Brain microvascular endothelial cell (primary cell): ENCODE measurements at places on chromosomes 12 and 14.
A peak's percentile ranks its signal among the peaks of the same experiment; 100 is the strongest.

DNA sequence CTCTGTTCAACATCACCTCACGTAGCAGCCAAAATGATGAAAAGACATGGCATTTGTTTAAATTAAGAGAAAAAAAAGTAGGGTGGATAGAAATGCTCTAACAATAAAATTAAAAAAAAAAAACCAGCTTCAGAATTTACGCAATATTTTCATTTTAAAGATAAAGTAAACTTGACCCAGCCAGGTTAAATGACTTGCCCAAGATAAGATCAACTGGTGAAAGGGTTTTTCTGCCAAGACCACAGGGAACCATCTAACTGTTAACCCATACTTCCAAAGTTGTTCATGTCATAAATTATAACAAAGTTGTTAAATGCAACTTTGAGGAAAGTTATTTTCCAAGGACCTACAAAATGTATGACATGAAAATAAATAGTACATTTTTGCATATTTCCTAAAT lies 129.6 kb upstream of the SOX5 start:
- no peak for DNase-seq

- DNase-seq: no peak
Measured at GRCh38 chr12:106586278-106586802, 3.5 kb downstream of the RFX4 start.

GRCh38 chr14:61508526-61508925 lies 186.8 kb upstream of the HIF1A start:
- no peak for DNase-seq

- no peak for DNase-seq
Measured at GRCh38 chr12:125283521-125283920, 218.3 kb downstream of the AACS start.

- no peak for DNase-seq
Measured at GRCh38 chr12:5440978-5441377, 9.1 kb downstream of the NTF3 start.

DNA sequence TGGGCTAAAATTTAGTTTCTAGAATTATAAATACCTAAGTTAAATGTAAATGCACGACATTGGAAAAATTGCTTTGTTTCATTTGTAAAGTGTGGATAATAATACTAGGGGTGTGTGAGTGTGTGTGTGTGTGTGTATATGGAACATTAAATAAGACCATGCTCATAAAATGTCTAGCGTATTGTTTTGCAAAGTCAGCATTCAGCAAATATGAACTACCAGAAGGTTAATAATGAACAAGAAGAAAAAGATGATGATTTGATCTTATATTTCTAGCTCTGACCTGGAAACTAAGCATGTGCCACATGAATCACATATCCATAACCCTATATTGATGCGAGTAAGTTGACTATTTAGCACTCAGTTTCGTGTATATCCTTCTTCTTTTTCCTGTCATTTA lies 44.9 kb upstream of the MDGA2 start:
- no peak for DNase-seq

DNA sequence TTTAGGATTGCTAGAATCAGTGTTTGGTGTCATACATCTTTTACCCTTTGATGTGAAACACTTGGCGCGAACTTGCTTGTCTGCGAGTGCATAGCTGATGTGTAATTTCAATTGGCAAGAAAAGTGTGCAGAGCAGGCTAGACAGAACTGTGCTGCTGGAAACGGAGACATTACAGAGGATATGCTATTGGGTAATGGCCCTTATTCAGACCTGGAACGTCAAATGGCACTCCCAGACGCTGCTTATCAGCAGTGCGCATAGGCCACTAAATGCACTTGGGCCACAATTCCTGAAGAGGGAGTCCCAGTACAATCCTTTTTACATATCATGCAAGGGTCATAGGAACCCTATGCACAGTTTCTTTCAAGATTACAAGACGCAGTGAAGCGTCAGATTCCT lies 15.7 kb upstream of the SLC10A1 start:
- DNase-seq: no peak

GRCh38 chr14:98056946-98057345 lies 1215.1 kb downstream of the BCL11B start:
- no peak for DNase-seq

DNA sequence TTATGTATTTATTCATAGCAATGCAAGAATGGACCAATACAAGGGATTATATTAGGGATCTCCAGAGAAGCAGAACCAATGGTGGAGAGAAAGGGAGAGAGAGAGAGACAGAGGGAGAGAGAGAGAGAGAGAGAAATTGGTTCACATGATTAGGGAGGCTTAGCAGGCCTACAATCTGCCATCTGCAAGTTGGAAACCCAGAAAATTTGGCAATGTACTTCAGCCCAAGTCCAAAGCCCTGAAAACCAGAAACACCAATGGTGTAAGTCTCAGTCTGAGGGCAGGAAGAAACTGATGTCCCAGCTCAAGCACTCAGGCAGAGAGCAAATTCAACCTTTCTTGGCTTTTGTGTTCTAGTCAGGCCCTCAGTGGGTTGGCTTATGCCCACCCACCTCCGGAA lies 48.7 kb upstream of the CMKLR1 start:
- DNase-seq: no peak

DNA sequence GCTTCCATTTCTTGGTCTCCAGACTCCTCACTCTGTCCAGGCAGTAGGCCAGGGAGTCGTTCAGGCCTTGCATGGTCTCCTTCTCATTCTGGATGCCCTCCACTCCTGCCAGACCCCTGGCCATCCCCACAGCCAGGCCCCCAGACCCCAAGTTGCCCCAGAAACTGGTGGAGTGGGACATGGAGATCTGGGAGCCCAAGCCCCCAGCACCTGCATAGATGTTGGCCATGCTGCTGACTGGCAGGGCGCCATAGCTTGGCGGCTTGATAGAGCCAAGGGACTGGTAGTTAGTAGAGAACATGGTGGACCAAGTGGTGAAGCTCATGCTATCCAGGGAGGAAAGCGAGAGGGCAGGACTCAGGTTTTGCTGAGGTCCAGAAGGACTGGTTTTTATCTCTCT lies 21.2 kb upstream of the INSM2 start:
- DNase-seq: no peak

GRCh38 chr12:25670076-25671055 lies 117.3 kb upstream of the LMNTD1 start:
- no peak for DNase-seq

DNA sequence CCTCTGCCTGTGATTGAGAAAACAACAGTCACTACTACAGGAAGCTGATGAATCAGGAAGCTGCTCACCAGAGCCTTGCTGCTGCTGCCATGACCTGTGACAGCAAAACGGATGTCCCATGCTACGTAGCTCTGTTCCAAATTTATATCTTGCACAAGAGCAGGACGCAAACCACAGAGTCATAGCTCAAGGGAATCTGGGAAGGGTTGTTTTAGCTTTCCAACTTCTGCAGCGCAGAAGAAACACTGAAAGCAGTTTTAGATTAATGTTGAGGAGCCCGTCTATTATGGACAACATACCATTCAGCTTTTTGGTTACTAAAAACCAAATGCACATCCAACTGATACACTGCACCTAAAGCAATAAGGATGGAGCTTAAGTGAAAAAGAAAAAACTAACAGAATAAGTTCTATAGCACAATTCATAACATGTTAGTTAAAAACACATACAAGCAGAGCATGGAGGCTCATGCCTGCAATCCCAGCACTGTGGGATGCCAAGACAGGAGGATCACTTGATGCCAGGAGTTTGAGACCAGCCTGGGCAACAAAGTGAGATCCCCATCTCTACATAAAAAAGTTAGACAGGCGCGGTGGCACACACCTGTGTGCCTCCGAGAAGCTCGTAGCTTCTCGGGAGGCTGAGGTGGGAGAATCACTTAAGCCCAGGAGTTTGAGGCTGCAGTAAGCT lies 1.7 kb upstream of the ANKRD33 start:
- DNase-seq: peak; percentile 96

DNA sequence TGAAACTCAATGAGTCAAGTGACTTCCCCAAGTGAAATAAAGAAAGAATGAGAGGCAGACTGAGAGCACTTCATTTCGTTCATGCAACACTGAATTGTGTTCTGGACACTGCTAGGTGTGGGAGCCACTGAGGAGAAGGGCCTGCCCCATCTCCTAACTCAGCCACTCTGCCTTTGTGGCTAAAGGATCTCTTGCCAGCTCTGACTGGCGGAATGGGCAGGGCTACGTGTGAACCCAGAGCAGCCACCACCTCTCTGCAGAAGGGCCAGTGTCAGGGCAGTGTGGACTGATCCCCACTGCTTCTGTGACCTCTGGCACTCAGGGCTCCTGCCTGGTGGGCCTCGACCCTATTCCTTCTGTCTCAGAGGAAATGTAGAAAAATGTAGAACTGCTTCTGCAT lies 46.5 kb upstream of the GZMB start:
- DNase-seq: no peak

- no peak for DNase-seq
Measured at GRCh38 chr14:30673071-30673470, 51.0 kb downstream of the SCFD1 start.

DNA sequence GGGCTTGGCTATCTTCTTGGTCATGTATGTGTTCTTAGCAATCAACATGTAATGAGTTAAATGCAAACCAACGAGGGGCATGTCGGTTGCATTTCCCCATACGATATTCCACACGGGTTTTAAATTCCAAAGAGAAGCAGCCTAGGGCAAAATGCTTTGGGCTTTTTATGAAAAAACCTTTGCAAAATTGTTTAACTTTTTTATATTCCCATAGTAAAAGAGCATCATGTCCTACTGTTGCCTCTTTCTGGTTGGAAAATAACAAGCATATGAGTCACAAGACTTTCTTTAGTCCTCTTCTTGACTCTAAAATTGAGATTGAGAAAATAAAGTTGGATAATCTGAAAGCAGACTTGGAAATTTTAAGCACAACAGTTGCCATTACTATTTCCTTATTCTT lies 3.8 kb upstream of the DIO2 start:
- DNase-seq: no peak

DNA sequence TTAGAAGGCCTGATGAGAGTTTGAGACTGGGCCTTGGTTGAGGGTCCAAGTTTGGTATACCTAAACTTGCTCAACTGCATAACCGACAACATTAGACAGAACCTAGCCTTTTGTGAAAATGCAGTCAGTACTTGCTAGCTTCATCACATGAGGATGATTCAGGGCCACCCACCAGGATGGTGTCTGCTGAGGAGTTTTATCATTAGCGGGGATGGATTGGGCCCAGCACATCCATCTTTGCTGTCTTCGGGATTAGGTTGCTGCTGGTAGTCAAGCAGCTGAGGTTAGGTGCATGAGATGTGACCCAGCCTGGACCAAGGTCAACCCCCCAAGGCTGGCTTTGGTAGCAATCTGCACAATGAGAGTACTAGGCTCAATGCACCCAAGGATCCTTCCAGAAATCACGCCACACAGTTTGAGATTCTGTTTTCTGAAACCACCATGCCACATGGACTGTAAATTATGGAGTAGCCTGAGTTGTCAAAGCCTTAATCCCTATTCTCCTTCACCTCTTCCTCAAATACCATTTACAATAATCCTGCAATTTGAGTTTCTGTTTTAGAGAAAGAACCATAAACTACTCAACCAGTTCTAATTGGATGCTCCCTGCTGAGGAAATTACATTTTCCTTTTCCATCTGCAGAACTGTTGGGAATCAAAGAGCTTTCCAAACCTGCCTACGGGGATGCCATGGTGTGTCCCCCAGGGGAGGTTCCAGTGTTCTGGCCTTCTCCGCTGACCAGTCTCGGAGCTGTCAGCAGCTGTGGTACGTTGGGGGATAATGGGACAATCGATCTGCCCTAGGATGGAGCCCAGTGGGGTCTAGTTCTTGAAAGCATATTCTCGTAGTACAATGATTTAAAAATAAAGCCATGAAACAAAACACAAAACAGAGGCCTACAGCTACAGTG lies 61.7 kb downstream of the DGLUCY start:
- no peak for DNase-seq

DNA sequence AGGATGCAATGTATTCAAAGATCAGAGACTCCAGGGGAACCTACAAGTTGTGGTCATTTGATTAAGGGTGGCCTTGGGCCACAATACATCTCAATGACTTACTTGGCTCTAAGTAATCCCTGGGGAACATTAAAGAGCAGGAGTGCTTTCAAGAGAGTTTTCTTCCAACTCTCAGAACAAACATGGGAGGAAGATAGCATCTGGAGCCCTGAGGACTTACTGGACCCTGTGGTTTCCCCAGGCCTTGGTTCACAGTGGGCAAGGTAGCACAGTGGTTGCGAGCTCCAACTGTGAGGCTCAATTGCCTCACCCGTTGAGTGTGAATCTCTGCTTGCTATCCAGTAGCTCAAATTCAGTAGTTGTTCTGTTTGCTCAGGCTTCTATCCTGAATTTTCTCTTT lies 32.4 kb downstream of the STXBP6 start:
- no peak for DNase-seq

DNA sequence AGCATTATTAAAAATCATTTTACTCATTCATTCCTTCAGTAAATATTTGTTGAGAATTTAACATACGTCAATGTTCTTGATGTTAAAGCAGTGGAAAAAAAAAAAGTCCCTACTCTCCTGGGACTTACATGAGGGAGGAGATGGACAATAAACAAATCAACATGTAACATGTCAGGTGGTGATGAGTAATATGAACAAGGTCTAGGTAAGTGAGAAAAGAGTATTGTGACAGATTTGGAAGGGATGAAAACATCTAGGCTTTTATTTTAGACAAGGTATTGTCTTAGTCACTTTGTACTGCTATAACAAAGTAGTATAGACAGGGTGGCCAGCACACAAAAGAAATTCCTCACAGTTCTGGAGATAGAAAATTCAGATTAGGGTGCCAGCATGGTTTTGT lies 167.2 kb downstream of the FSCB start:
- no peak for DNase-seq

- DNase-seq: no peak
Measured at GRCh38 chr14:75092698-75093097, 23.3 kb downstream of the ZC2HC1C start.

DNA sequence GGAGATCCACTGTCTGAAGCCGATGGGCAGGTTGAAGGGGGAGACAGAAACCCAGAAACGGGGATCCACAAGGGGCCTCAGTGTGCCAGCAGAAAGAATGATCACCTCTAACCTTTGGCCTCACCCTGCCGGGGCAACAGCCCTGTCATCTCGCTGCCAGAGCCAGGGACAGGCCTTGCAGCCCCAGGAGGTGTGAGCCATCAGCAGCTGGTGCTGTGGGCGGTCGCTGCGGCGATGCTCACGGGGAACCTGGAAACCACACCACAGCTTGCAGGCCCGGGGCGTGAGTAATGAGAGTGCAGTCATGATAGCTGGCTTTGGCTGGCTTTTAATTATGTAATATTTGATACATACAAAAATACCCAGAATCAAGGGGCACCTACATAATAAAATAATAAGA lies 4.7 kb upstream of the TTC7B start:
- peak; percentile 37 for DNase-seq

GRCh38 chr12:15672671-15673270 lies 116.4 kb downstream of the EPS8 start:
- DNase-seq: no peak
